ENCODE measurements at places on chromosomes 13 and 19.

DNA sequence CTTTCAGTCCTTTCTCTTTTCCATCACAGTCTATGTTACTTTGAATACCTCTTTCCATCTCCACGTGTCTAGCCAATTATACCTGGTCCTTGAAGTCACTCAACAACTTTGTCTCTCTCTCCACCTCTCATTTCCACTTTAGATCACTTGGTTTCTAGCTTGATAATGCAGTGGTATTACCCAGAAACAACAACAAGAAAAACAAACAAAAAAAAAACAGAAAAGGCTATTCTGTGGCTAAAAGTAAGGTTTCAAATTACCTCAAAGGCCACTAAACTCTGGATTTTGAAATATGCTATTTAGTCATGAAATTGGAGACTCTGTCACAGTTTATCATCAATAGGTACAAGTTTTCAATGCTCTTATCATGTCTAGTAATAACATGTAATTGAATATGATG, 184.8 kb downstream of the PCDH9 start:
- DNase-seq, result no peak

GRCh38 chr19:49863254-49863934, 4.0 kb downstream of the PNKP start:
- no peak for DNase-seq

GRCh38 chr19:58556622-58557220, 1.7 kb downstream of the UBE2M start:
- no peak for DNase-seq

GRCh38 chr13:103104340-103104739, 38.1 kb upstream of the SLC10A2 start:
- no peak for DNase-seq

DNA sequence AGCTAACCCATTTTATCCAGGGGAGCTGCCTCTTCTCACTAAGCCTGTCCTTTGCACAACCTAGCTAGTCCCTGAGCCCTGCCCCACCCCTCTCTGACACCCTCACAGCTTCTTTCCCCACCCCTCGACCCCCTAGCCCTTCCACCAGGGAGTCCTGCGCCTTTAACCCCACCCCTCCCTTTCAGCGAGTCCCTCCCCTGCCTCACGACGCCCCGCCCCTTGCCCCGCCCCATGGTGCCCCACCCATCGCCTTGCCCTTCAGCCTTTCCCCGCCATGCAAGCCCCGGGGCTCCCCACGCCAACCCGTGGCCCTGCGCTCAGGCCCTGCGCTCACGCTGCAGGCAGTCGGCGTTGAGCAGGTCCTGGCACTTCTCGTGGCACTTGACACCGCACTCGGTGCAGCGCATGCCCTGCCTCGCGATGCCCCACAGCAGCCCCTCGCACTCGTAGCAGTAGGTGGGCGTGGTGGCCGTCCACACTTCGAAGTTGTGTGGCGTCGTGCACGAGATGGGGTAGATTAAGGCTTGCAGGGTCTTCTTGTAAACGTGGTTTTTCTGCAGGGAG, 40.0 kb downstream of the UNC13A start:
- DNase-seq, result no peak

DNA sequence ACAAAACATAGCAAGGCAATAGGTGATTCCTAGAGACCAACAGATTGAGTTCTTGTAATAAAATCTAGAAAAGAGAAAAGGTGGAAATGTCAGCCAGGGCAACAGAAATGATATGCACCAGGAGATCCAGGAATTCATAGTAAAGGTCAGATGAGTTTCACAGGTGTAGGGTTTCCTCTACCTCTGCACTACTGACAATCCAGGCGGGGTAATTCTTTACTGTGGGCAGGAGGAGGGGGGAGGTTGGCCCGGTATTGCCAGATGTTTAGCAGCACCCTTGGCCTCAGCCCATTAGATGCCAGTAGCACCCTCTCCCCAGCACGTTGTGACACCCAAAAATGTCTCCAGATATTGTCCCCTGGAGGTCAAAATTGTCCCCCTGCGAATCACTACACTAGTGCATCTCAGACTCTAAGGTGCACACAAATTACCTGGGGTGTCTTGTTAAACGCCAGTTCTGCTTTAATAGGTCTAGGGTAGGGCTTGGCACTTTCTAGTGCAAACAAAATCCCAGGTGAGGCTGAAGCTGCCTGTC, 3.5 kb upstream of the UBAC2 start:
- DNase-seq, result no peak

DNA sequence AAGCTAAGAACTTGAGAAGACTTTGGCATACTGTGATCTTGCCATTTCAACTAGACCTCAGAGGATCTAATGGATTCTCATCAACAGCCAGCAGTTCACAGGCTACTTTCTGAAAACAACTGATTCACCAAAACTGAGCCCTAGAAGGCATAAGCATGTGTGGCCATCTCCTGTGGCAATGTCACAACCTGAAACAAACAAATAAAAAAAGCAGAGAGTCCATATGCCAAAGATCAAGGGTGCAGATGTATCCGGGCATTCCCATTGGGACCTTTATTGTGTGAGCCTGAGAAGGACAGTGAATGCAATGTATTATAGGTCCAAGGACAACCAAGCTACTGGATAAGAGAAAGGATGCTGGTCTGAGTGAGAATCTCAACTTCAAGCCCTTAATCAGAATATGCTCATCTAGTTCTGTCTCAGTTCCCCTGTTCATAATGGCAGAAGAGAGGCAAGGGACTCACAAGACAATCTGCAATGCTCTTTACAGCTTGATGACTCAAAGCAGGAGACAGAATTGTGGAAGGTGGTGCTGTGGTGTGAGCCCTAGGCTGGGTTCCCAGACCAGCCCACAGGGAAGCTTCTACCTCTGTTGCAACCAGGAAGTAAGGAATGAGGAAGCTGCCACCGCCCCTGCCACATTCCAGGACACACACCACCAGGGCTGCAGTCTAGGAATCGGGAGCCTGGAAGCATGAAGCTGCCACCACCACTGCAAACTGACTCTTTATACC, 133.7 kb downstream of the RAP2A start:
- DNase-seq, result no peak

DNA sequence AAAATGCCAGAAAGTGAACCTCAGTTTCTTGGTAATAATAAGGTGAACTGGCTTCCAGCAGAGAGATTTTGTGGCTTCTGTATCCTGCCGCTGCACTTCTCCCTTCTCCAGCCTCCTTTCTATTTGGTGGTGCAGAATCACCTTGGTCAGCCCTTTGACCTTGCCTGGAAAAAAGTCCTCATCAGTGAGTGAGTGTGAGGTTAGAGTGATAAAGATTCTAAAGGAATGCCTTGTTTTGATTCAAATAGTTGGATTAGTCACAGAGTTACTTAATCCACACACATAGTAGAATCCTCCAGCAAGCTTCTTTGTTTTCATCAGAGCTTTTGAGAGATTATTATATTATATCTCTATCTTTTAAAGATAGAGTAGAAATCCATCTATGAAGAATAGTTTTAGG, 140.9 kb downstream of the KCNRG start:
- DNase-seq, result no peak
